Natural killer cell treated with Interleukin-12 subunit alpha and Interleukin-12 subunit beta and Interleukin-15 and Interleukin-18, amount 100 ng/mL, for 72 hours (primary cell): ENCODE measurements at places on chromosomes 11 and 22. TPM values are rescaled to one million over a fixed set of nuclear protein-coding genes. Genes with fewer than 3 reads are reported as not detected.

- DNase-seq = no peak
Observed at GRCh38 chr11:28231475-28231874, 123.3 kb downstream of the METTL15 start.

- no peak for DNase-seq
Observed at GRCh38 chr11:69097263-69097662, 48.5 kb downstream of the TPCN2 start.

DNA sequence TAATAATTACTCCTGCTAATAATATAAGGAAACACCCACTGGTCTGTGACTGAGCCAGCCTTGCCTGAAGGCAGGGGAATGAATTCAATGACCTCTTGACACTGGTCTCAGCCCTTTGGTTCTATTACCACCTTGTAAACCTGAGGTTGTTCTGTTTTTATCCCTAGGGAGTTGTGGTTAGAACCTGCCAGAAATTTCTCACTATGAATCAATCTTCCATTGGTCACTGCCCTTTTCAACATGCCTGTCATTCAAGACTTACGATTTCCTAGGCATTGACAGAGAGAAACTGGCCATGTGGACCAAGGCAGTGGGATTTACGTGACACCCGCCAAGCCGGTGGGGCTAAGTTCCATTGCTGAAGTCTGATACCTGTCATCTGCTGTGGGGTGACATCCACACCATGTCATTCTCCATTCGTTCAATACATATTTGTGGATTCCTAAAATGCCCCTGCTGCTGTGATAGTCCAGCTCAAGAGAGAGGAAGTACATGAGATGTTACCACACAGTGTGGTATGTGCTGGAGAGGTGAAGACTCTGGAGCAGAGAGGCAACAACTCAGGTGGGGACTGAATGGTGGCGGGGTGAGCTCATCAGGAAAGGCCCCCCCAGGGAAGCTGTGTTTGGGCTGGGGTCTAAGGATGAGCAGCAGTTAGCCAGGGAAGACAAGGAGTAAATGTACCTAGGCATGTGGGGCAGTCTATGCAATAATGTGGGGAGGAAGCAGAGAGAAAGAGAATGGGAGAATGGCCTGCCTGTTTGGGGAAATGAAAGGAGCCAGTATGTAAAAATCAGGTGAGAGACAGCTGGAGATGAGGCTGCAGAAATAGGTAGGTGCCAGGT, 15.2 kb upstream of the EHF start:
- DNase-seq = no peak

DNA sequence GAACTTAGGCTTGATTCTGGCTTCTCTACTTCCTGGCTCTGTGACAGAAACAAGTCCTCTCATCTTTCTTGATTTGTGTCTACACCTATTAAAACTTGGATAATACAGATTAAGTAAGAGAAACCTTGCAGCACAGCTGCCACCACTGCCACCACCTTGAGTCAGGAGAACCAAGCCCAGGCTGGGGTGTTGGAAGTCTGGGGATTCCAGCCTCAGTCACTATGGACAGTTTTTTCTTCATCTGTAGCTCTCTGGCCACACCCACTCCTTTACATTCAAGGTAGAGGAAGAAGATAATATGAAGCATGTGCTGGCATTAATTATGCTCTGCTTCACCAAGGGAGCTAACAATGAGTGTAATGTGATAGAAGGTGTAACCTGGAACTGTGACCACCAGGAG, 75.7 kb downstream of the RELT start:
- DNase-seq = no peak

DNA sequence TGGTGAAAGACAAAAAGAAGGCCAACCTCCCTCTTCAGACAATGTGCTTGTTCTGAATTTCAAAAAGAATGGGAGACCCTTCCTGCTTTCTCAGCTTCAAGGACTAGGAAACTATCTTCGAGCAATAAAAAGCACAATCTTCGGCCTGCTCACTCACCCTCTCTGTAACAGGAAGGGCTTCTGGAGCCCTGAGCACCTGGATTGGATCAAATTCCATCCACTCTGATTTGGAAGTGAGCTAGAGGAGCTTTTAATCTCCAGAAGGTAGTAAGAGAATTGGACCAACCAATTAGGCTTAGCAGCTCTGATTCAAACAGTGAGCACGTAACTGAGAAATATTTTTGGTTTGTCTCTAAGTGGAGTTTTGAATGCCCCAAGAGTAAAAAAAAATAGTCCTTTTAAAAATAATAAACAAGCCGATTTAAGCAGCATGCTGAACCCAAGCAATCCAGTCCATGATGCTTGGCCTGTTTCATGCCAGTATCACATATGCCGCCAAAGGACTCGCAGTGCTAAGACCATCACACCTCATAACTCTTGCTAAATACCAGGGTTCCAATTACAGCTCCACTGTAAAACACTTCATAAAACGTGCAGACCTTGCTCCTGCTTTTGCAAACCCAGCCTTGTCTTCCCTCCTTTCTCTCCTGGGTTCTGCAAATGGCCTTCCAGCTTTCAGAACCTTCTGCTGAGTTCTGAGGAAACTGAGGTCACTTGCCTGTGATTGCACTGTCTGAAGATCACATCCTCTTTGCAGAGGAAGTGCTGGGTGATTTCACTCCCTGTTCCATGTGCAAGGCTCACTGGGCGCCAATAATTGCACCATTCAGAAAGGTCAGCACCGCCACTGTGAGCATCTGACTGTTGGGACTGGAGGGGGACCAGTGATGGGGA, 74.4 kb downstream of the SLC1A2 start:
- no peak for DNase-seq

CABP2 gene
- total RNA-seq = not detected

TOLLIP gene
- 56.4 TPM for total RNA-seq

ADM gene
- 2.3 TPM for total RNA-seq

MOV10L1 gene
- not detected for total RNA-seq

MMP8 gene
- not detected for total RNA-seq
